ENCODE measurements at places on chromosomes 1 and 21.

GRCh38 chr1:54376430-54377039, 29.7 kb downstream of the SSBP3 start:
- DNase-seq, result no peak

DNA sequence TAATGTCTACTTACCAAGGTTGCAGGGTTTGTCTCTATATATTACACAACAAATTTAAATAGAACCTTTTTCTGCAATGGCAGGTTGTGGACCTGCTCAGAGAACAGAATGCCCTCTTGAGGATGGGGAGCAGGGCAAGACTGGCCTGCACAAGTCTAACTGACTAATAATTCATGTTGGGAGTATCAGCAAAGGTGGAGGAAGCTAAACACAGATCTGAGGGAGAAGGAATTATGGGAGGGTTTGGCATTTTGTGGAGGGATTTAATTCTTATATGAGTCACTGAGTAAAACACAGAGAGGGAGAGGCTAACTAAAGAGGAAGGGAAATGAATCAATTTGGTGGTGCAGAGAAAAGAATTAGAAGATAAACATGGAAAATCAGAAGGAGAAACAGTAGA, 40.0 kb downstream of the CLDN17 start:
- DNase-seq, result no peak

DNA sequence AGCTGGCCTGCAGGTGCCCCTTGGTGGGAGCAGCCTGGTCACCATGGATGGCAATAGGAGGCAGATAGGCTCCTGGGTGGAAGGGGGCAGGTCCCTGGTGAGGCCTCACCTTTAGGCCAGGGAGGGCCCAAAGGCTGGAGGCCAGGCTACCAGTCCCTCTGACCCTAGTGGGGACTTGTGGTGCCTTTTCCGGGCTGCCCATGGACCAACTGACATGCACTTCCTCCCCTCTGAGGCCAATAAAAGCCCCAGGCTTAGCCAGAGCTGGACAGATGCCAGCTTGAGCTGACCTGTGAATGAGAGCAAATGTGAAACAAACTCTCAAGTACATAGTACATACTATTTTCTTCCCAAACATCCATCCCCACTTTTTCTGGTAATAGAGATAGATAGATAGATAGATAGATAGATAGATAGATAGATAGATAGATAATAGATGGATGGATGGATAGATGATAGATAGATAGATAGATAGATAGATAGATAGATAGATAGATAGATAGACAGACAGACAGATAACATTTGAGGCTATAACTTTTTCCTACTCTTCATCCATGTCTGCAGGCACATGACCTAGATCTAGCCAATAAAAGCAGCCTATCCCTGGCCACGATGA, 9.2 kb upstream of the CTTNBP2NL start:
- DNase-seq, result no peak

GRCh38 chr1:81174811-81175476, 625.8 kb upstream of the ADGRL2 start:
- DNase-seq, result no peak

- peak; percentile 89 for DNase-seq
Measured at GRCh38 chr1:173477286-173478093, at the start of gene PRDX6. Gene PRDX6, plus strand, starts transcription at chr1:173477335. Its CDS starts 63 bp downstream, at chr1:173477398.

All from thyroid gland (tissue), 4 donors.